Naive B cell (primary cell): ENCODE measurements at places on chromosomes 1 and 21.

GRCh38 chr1:218525031-218525430 is 179.9 kb downstream of the TGFB2 start:
- no peak for DNase-seq

DNA sequence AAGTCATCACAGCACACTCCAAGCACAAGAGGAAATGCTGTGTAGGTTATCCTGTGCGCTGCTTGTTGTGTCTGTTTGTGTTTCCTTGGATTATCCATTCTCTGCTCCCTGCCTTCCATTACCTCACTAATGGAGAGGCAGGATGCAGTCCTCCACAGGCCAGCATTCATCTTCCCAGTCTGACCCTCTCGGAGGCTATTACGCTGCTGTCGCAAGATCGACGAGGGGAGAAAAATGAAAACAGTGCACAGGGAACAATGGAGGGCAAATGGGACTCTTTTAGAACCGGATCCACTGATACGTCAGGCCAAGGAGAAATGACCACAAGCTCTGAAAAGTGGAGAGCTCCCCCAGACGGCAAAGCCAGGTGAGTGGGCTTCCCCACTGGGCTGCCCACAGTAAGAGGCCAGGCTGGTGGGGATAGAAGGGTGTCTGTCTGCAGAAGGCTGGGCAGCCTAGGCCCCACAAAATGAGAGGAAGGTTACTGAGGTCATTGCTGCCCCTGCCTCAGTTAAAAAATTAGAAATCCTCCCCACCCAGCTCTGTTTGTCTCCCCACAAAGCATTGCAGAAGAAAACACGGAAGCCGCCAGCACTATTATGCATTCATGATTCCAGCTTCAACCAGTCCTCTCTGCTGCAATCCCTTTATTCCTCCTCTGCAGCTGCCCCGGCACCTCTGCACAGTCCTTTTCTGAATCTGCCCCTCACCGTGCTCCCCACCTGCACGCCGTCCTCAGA is 21.7 kb downstream of the LRRN2 start:
- DNase-seq, result no peak

DNA sequence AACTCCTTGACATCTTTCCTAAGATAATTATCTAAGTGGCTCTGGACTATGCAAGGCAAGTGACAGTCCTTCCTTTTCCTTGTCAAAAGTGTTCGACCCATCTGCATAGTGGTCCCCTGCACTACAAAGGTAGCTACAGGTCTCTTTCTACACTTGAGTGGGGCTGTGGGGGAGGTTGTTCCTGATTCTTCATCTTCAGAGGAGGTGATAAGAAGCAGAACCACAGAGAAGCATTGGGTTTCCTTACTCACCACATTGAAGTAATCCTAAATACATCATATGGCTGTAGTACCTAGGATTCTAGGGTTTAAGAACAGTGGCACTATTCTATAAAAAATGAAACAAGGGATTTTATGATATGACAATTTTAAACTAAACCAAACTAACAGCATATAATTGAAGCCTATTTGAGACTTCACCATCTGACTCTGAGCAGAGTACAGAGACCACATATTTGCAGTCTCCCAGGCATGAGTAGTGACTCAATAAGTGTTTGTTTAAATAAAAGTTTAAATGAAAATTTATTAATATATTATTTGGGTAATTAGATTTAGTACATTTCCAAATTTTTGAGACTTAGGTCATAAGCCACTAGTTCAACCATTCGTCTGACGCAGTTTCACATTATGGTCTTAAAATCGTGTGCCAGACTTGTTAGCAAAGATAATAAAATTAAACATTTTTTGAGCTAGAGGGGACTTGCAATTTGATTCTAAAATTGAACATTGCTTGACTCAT is 54.9 kb upstream of the NEK7 start:
- DNase-seq, result no peak

GRCh38 chr1:71908871-71909390 is 373.4 kb downstream of the NEGR1 start:
- no peak for DNase-seq

DNA sequence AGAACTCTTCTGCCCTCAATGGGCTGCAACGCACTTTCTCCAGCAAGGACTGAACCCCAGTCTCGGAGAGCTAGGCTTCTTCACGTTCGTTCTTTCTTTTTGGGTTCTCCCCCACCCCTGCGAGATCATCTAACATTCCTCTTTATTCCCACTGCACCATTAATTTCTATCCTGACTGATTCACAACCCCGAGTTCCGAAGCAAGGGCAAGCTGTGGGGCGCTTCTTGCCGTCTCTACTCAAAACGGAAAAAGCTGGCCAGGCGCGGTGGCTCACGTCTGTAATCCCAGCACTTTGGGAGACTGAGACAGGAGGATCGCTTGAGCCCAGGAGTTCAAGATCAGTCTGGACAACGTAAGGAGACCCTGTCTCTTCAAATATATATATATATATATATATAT is 37.4 kb upstream of the BTG2 start:
- no peak for DNase-seq

DNA sequence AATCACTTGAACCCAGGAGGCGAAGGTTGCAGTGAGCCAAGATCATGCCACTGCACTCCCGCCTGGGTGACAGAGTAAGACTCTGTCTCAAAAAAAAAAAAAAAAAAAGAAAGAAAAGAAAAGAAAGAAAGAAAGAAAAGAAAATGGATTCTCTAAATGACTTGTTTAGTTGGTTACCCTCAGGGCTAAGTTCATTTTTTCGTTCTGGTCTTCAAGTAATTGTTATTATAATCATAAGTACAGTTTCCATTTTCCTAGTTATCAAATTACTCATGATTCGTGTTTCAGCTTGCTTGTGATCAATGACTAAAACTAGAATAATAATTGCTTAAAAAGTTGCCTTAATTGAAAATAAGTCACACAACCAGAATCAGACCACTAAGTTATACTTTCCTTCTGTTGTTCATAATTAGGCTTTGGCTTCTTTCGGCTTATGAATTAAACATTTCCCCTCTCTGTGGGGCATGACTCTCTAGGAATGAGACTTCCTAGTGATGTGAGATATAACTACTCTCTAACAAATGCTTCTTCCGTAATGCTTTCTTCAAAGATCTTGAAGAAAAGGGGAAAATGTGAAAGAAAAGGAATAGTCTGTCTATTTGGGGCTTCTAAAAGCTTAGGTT is 9.6 kb upstream of the RLF start:
- DNase-seq, result no peak

DNA sequence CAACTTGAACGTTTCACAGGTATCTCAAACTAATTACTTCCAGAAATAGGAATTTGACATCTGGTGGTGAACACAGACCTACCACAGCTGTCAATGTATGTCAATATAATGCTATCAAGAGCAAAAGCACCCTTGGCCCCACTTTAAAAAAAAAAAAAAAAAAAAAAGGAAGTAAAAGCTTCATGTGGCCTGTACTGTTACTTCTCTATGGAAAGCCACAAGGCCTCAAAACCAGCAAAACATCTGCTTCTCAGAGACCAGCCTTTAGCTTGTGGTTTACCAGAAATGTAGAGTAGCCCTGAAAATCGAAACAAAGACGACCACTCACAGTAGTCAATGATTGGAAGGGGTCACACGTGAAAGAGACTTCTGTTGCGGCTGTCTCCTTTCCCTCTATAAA is 109.6 kb downstream of the SLC45A1 start:
- peak; percentile 85 for DNase-seq

DNA sequence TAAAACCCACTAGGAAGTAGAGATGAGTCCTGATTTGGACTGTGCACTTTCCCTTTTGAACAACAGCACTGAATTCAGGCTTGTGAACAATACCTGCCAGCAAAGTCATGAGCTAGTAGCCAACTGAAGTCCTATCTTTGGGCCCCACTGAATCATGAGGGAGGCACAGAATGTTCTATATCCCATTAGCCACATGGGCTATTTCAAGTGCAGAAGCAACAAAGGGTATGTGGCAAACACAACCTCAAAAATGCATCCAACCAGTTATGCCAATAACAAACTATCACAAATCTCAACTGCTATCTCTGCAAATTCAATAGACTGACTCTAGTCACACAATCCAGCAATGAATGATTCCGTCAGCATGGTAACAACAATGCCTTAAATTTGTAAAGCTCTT is 276.0 kb downstream of the MRPL39 start:
- DNase-seq, result no peak

DNA sequence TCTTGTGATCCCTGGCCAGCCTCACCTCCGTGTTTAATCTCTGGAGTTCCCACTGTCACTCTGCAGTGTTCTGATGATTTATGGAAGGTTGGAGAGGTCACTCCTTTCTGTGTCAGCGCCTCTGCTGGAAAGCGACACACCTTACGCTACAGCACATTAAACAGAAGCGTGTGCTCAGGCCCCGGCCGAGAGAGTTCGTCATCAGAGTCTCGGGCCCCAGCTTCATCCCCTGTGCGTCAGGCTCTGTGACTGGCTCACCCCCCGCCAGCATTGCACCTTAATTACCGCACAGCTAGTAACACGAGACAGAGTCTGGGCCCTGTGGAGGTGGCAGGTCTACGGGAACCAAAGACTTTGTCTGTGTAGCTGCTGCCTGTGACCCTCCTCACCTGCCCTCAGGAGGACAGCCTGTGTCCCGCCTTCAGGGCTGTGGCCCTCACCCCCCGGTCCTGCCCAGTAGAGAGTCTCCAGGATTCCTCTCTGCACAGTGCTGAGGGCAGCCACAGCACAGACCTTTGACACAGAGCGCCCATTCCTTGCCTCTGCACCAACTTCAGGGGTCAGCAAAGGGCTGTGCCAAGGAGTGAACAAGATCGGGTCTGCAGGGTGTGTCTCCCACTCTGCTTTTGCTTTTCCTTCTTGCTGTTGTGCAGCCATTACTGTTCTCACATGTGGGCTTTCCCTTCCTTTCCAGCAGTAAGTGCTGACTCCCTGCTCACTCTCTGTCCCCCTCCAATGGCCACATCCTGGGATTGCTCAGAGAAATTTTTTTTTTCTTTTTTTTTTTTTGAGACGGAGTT is 157.6 kb downstream of the PGBD5 start:
- DNase-seq, result no peak

DNA sequence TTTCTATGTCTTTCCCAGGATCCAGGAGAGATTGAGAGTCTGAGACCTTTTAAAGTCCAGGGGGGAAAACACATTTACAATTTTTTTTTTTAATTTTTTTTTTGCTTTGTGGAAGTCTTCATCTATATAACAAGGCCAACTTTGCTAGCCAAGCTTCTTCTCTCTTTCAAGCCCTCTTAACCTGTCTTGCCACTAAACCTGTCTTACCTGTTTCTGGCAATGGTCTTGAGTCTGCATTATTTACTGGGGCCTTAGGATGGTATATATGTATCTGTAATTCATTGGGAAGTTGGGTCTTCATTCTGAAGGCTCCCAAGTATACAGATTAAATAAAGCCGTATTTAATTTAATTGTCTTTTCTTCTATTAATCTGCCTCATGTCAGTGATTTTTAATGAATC is 750.9 kb upstream of the B3GALT2 start:
- no peak for DNase-seq

- no peak for DNase-seq
These were observed 382.3 kb upstream of the ZRANB2 start for GRCh38 chr1:71463144-71463543.

DNA sequence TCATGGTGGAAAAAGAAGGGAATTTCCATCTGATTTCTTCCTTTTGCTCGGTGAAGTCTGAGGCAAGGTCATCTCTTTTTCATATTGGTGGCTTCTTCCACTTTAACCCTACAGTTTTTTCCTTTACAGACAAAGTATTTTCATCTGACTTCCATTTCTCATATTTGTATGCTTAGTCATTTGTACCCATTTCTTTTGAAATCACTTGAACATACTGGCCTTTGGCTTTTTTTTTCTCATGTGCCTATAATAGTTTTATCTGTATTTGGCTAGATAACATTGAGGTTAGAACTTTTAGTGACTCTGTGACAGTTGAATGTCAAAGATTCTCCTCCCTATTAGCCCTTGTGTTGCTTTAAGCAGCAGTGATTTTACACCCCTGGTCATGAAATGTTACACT is 27.7 kb downstream of the IL12RB2 start:
- no peak for DNase-seq

GRCh38 chr21:38958940-38959691 is 153.4 kb downstream of the ETS2 start:
- no peak for DNase-seq

- peak; percentile 15 for DNase-seq
These were observed 10.3 kb downstream of the LAPTM5 start for GRCh38 chr1:30747033-30748008.
